ENCODE measurements at places on chromosomes 6 and 20.

GRCh38 chr20:24956001-24956841, 7.2 kb downstream of the CST7 start:
- DNase-seq = no peak

DNA sequence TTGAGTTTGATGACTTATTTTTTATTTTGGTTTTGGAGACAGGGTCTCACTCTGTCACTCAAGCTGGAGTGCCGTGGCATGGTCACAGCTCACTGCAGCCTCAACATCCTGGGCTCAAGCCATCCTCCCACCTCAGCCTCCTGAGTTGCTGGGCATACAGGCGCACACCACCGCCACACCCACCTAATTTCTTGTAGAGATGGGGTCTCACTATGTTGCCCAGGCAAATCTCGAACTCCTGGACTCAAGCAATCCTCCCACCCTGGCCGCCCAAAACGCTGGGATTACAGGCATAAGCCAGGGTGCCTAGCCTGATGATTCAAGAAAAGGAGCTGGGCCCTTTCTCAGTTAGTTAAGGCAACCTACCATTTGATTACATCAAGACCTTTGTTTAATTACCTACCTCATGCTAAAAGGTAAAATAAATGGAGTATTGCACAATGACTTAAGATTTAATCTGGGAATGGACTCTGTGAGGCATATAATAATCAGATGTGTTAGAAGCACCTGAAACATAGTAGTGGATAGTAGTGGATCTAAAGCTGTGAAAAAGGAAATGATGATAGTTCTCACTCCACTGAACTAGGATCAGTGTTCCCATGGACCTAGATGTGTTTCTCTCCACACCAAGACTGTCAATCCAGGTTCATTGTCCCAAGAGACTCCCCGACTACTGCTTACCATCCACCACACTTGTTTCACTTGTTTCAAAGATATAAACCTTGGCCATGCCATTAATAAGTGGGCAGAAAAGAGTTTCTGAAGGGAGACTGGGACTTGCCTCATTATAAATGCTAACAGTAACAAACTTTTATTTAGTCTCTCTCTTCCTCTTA, 2.1 kb downstream of the TNFRSF21 start:
- no peak for DNase-seq

DNA sequence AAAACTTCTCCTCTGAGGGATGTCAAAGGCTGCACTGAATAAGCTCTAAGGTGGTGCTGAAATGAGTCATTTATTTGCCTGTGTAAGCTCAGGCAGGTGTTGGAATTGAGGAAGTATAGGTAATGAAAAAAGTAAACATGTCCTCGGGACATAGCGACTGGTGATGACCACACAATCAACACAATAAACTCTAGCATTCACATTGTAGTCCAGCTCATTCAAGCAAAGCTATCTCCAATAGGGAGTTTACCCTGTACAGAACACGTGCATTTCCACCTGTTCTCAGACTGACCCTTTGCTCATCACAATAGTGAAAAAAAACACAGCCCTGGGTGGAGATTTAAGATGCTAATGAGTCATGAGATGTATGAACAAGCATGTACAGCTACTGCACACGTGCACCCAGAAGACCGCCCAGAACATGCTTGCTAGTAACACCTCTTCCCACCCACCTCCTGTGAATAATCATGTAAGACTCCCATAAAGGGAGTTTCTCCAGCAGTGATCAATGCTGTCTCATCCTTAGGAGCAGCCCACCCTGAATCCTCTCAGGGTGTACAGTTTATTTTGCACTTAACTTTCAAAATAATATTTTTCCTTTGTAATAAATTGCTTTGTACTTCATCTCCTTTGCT, 33.0 kb upstream of the POU5F1 start:
- DNase-seq = peak; percentile 68

DNA sequence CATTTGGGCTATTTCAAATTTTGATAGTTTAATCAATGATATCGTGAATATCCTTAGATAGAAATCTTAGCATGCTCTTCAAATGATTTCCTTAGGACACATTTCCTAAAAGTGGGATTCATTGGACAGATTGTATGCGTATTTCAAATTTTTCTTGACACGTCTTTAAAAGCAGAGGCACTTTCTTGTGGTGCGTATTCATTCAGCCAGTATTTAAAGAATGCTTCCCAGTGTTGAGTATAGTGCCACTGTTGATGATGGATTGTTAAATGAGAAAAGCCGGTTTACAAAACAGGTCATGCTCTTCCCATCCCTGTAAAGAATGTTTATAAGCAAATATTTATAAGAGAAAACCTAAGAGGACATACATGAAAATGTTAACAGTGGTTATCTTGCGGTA, 15.1 kb upstream of the NOL7 start:
- DNase-seq = no peak

DNA sequence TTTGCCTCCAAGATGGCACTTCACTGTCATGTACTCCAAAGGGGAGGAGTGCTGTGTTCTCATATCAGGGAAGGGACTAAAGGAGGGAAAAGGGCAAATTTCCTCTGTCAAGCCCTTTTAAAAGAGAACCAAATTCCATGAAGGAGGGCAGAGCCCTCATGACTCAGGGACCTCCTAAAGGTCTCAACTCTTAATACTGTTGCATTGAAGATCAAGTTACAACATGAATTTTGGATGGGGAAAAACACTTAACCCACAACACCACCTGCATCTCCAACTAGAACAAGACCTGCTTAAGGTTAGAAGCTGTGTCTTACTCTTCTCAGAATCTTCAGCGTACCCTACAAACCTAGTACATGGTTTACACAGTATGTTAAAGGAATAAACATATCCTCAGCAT, 23.7 kb upstream of the FBXO30 start:
- no peak for DNase-seq

- DNase-seq = no peak
These were observed 766 bp upstream of the TBC1D22B start for GRCh38 chr6:37256692-37257319.

DNA sequence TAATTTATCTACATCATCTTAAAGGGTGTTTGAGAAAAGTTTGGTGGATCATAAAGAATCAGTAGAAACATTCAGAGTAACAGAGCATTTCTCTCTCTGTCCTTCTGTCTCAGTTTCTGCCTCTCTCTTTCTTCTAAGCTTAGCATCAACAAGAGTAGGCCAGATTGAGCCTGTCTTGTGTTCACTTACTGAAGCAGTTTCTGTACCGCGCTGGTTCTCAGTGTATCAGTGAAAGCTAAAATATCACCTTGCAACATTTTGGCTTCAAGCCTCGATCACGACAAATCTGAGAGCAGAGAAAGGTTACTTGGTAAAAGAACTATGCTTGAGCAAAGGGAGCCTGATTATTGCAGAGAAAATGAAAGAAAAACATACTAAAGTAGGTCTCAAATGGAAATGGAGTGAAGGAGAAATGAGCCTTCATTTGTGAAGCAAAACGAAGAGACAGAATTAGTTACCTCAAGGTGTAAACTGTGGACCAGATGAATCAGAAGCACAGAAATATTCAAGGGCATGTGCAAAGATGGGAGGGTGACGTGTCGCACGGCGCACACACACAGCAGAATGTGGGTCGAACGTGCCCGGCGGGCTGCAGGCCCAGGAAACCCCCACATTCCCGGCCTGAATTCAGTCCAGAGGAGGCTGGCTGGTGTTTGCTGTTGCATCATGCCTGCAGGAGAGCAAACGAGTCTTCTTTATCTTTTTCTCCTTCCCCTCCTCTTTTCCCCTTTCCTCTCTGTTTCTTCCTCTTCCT, 509.3 kb downstream of the QKI start:
- no peak for DNase-seq

DNA sequence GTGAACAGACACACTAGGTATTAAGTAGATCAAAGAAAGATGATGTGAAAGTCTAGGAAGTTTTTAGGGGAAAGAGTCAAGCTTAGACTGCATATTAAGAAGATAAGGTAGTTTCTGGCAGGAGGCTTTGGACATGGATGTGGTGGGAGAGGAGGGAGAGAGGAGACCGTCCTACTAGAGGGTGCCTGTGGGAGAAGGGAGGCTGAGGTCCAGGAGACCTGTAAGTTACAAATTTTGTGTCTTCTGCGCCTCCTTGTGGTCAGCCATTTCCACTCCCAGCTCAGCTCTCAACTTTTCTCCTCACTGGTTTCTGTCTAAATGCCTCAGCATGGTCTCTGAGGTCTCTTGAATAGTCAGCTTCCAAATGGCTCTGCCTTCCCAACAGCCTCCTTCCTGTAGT, 193.5 kb downstream of the UNC5CL start:
- DNase-seq = peak; percentile 2

DNA sequence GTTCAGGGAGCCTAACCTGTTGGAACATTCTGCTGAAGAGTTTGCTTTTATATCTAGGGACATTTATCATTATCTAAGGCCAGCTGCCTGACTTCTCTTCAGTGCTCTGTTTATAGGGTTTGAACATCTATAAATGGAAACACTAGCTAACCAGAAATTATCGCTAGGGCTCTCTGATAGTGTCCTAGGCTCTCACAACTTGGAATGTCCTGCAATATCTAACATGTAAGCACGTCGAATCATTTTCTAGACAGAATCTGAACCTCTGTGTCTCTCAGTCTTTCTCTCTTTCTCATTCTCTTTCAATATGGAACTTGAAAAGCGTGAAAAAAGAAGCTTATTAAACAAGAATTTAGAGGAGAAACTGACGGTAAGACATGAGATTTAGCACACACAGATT, 92.5 kb upstream of the MLIP start:
- no peak for DNase-seq

GRCh38 chr20:49627329-49627761, 59.4 kb upstream of the PTGIS start:
- no peak for DNase-seq

DNA sequence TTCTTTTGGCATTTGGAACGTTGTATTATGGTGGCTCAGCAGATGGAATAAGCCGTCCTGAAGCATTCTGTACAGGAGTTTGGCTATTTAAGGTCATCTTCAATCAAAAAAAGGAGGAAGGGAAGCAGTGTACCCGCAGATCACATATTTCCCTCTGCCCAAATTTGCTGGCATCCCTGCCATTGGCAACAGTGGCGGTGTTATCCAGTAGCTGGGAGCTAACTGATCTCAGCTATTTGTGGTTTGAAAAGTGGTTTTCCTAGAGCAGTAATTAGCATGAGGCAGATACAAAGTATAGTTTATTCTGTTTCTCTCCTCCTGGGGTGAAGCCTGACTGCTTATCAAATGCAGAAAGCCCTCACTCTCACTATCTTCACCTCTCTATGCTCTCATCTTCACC, 576.8 kb downstream of the QKI start:
- DNase-seq = no peak

- DNase-seq = no peak
These were observed 198.4 kb upstream of the TENT5A start for GRCh38 chr6:81950877-81951276.

GRCh38 chr20:46599227-46599987, 49.0 kb upstream of the OCSTAMP start:
- no peak for DNase-seq

DNA sequence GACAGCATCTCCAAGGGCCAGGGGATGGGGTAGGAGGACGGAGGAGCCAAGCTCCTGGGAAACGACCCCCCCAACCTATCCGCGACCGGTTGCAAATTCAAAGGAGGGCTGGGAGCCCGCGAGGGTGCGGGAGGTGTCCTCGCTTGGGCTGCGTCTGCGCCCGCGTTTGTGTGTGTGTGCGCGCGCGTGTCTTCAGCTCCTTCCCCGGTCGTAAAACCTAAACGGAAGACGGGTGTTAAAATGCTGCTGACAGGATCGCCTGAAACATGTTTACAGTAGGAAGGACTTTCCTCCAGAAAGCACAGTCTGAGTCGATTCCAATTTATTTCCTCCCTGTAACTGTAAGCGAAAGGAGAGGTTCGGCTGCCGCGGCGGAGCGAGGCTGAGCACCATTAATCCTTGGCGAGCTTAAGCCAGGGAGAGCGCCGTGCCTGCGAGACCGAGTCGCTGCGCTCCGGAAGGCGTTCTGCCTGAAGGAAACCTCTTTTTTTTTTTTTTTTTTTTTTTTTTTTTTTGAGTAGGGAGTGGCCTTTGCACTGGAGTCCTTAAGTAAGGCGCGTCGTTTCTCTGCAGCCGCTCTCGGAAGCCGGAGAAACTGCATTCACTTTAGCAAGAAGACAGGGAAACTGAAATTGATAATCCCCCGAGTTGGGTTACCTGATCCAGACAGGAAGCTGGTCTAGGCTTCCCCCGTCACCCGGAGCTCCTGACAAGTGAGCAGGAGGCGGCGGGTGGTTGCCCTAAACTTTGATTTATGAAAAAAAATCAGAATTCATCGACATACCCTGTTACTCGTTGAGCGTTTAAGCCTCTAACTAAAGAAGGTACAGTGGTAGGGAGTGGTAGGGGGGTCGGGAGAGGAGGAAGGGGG, 4.8 kb upstream of the SOX4 start:
- DNase-seq = no peak

DNA sequence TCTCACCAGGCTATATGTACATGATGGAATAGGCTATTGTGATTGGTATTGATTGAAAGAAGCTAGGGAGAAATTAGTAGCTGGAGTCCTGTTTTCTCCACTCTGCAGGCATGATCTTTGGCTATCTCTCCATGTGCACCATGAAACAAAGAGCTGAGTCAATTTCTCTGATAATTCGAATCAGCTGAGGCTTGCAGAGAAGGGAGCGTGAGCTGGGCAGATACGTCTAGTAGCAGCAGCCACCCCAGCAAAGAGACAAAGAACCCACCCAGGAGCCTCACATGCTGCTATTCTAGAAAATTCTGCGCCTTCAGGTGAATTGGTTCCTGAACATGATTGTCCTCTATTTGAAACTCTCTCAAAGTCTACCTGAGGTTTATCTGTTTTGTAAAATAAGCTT, 6.9 kb upstream of the SGK1 start:
- DNase-seq = no peak

GRCh38 chr6:165117121-165117520, 192.3 kb downstream of the C6orf118 start:
- no peak for DNase-seq

- DNase-seq = no peak
These were observed 277.2 kb downstream of the CDC5L start for GRCh38 chr6:44664716-44665115.

GRCh38 chr6:51094271-51094670, 275.6 kb downstream of the TFAP2B start:
- no peak for DNase-seq

- DNase-seq = no peak
These were observed 87.8 kb upstream of the ARMC2 start for GRCh38 chr6:108760126-108761050.

GRCh38 chr6:157037165-157037564, 260.0 kb downstream of the ARID1B start:
- DNase-seq = no peak

GRCh38 chr6:16822975-16823717, 61.9 kb upstream of the ATXN1 start:
- DNase-seq = no peak

DNA sequence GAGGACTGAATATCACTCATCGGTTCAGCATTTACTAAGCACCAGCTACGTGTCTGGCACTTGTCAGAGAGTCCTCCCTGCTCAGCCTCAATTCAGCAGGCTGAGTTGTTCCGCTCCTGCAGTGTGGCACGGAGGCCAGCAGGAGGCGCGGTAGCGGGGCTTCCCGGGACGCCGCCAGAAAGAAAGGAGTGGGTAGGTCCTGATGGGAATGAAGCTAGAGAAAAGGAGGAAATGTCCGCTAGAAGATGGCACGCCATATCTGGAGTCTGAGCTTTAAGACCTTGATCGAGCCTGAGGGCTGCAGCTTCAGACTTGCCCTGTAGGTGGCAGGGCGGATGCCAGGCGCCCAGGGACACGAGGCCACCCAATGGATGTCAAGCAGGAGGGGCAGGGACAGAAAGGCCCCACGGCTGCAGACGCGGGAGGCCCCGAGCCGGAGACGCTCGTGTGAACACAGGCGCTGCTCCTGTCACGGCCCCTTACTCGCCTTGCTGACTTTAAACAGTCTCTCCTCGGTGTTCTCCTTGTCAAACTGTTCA, 18.7 kb downstream of the SERPINB6 start:
- no peak for DNase-seq

Measured in GM12864 (cell line).